Heart right ventricle (tissue), 16 donors: ENCODE measurements at places on chromosomes 16 and 17. TPM values are rescaled to one million over a fixed set of nuclear protein-coding genes. Genes with fewer than 3 reads are reported as not detected.

Gene C1QTNF8
- not detected for total RNA-seq

DNA sequence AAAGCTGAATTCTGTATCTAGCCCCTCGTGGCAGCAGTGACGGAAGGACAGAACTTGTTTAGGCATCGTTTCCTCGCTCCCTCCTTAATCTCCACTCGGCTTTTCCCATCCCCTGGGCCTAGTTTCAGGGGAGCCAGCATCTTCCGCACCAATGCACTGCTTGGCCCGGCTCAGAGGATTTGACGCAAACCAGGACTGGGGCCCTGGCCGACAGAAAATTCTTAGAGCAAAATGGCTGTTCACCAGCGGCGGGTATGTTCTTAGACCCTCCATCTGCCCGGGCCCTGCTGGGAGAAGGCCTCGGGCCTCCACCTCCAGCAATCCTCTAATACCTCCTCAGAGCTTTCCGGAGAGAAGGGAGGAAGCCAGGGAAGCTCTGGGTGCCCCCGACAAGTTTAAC, 54.6 kb downstream of the TBC1D16 start:
- no peak overlapping the region for H3K27ac ChIP-seq
- DNase-seq, result no peak
- no peak overlapping the region for H3K4me3 ChIP-seq
- H3K27me3 ChIP-seq, result no peaks in the 10 kb centered on the region

GRCh38 chr16:14560523-14560922, 69.5 kb downstream of the PARN start:
- H3K27me3 ChIP-seq, result no peaks in the 10 kb centered on the region
- no peaks in the 10 kb centered on the region for H3K36me3 ChIP-seq
- no peak overlapping the region for H3K27ac ChIP-seq
- no peak for DNase-seq
- H3K4me1 ChIP-seq, result no peaks in the 10 kb centered on the region

DNA sequence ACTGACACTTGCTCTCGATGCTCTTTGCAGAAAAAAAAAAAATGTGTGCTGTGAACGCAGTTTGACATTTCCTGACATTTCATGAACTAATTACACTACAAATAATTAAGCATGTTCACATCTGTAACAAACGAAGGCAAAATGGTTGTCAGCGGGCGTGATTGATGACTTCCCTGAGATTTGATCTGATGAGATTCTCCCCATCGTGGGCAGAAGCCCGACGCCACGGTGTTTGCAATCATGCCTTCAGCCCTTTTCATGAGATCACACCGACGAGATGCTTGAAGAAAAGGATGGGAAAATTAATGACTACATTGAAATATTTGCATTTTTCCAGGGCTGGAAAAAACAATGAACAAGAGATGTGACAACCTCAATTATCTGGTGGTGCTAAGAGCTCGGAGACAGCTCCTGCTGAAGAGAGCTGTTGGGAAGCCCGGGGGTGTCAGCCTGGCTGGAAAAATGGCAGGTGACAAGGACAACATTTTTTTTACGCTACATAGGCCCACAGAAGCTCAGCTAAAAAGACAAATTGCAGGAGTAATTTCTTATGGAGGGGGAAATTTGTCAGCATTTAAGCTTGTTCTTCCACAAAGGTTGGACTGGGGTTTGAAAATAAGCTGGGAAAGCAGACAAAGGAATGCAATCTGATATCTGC, 259.4 kb upstream of the IRX3 start:
- H3K27ac ChIP-seq, result no peak overlapping the region
- DNase-seq, result no peak
- H3K27me3 ChIP-seq, result no peaks in the 10 kb centered on the region
- H3K4me3 ChIP-seq, result no peak overlapping the region

- no peaks in the 10 kb centered on the region for H3K4me1 ChIP-seq
- H3K27ac ChIP-seq, result no peak overlapping the region
- H3K4me3 ChIP-seq, result no peak overlapping the region
- no peaks in the 10 kb centered on the region for H3K36me3 ChIP-seq
Observed at GRCh38 chr16:65572156-65572555, 450.3 kb upstream of the CDH11 start.

Gene MMP15
- 68.0 TPM for total RNA-seq

DNA sequence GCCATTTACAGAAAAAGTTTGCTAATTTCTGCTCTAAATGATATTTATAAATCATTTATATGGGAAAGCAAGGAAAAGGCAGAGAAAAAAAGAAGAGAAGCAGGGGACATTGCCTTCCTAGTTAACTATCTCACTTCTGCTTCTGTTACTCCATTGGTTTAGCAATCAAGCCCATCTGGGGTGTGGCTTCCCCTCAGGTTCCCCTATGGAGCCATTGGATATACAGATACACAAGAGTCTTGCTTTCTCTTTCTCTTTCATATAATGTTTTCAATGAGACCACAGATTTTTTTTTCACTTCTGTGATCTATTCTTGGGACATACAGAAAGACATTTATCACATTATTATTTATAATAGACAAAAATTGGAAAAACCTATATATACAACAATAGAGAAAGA, 105.6 kb upstream of the TOM1L1 start:
- no peaks in the 10 kb centered on the region for H3K27me3 ChIP-seq
- H3K4me3 ChIP-seq, result no peak overlapping the region
- no peak overlapping the region for H3K27ac ChIP-seq
- H3K36me3 ChIP-seq, result no peaks in the 10 kb centered on the region

GRCh38 chr16:11610580-11610979, 23.9 kb upstream of the LITAF start:
- H3K36me3 ChIP-seq, result no peaks in the 10 kb centered on the region
- no peaks in the 10 kb centered on the region for H3K4me1 ChIP-seq
- H3K27me3 ChIP-seq, result no peaks in the 10 kb centered on the region
- no peak overlapping the region for H3K27ac ChIP-seq
- no peak overlapping the region for H3K4me3 ChIP-seq

- DNase-seq, result no peak
- no peak overlapping the region for H3K4me3 ChIP-seq
- H3K27ac ChIP-seq, result no peak overlapping the region
- peaks cover 16% of the 10 kb centered on the region for H3K4me1 ChIP-seq
Observed at GRCh38 chr17:35705705-35706104, 25.7 kb upstream of the RASL10B start.
